LHCN-M2 (cell line): ENCODE measurements at places on chromosomes 6 and 20. TPM values are rescaled to one million over a fixed set of nuclear protein-coding genes. Genes with fewer than 3 reads are reported as not detected.

Gene MYCT1
- 0.19 TPM in 1 of 2 replicates, not detected in the other for total RNA-seq

Gene PHF3
- 26.6 and 31.7 TPM in 2 replicates for total RNA-seq

DNA sequence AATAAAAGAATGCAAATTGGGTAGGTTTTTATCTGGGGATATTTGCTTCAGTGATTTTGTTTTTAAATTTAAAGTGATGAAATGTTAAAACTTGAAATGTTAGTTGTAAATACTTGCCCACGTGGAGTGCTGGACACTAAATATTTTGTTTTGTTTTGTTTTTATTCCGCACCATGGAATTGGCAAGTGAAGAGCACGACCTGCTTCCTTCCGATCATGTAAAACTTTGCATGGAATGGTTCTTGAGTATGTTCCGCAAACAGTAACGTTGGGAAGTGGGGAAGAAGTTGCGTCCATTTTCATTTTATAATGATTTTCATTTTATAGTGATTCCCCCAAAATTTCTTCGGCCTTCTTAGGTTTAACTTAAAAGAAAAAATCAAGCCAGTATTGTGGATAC, 765 bp downstream of the IRAK1BP1 start:
- DNase-seq, result no peak

GRCh38 chr6:158230967-158231550, 62.9 kb downstream of the GTF2H5 start:
- DNase-seq, result no peak

GRCh38 chr6:158338311-158339112, 26.2 kb downstream of the TULP4 start:
- DNase-seq, result no peak
